Activated CD8-positive, alpha-beta T cell treated with anti-CD3 and anti-CD28 coated beads for 36 hours (primary cell): ENCODE measurements at places on chromosomes 4 and X. TPM values are rescaled to one million over a fixed set of nuclear protein-coding genes. Genes with fewer than 3 reads are reported as not detected.

Gene CACNA1F
- total RNA-seq: 0.90 TPM

- DNase-seq: no peak
Observed at GRCh38 chr4:81196126-81196650, 18.8 kb downstream of the PRKG2 start.

GRCh38 chrX:124820738-124821137 lies 474.4 kb downstream of the SH2D1A start:
- no peak for DNase-seq

GRCh38 chr4:144701683-144702233 lies 55.8 kb downstream of the HHIP start:
- DNase-seq: no peak

Gene PRKG2
- 0.54 TPM for total RNA-seq

DNA sequence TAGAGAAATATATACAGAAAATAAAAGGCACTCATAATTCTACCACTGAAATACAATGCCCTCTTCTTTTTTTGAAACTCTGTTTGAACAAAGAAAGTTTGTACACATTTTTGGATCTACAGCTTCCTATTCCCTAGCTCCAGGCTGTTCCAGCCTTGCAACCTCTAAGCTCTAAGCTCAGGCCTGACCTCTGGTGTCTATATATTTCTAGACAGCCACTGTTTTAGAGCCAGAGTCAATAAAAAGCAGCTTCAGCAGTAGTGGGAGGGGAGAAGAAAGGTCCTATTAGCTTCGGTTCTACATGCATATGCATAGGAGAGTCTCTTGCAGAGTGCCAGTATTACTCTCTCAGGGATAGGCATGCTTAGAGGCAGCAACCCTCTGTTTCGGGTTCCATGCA lies 39.7 kb downstream of the CLDN2 start:
- DNase-seq: no peak

GRCh38 chr4:10565166-10565780 lies 108.0 kb upstream of the ZNF518B start:
- no peak for DNase-seq

Gene FAT1
- total RNA-seq: not detected

- DNase-seq: peak; percentile 76
Observed at GRCh38 chrX:136909119-136909705, 28.7 kb upstream of the RBMX start.

Gene CWH43
- not detected for total RNA-seq

GRCh38 chrX:119512146-119512800 lies 44.0 kb downstream of the SLC25A5 start:
- peak; percentile 37 for DNase-seq

GRCh38 chrX:142688256-142688655 lies 337.5 kb upstream of the SPANXN4 start:
- no peak for DNase-seq

- no peak for DNase-seq
Observed at GRCh38 chrX:74318672-74319071, 14.7 kb downstream of the ZCCHC13 start.

DNA sequence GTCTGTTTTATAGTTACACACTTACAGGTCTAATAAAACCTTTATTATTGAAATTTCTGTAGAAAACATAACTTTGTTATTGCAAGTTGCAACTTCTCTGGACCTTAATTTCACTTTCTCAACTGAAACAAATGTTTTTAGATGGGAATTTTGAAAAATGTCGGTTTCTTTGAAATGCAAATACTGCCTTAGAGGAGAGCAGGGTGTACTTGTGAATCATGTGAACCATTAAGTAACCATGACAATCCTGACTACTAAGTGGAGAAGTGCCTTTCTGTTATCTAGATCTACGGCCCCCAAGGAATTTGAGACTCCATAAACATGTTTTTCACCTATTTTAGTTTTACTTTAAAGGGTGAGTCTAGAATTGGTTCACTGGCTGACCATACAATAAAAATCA lies 8.5 kb upstream of the ARMCX2 start:
- no peak for DNase-seq
